Amygdala (tissue), 56 donors: ENCODE measurements at places on chromosomes 5 and 9.

DNA sequence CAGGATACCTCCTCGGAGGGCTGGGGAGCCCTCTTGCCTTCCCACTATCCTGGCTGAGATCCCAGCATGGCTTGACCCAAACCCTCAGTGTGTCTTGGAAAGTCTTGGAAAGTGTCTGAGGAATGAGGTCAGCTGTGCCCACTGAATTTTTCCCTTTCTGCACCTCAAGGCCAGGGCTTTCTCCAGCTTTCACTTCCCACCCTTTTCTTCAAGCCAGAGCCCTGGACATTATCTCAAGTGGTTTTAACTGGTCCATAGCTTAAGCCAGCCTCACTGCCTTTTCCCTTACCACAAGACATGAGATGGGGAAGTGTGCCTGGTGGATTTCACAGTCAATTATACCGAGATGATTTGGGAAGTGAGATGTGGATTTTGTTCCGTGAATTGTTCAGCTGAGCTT lies 35.7 kb upstream of the LHX2 start:
- DNase-seq, result no peak

GRCh38 chr9:87567571-87567970 lies 69.9 kb downstream of the DAPK1 start:
- DNase-seq, result no peak

DNA sequence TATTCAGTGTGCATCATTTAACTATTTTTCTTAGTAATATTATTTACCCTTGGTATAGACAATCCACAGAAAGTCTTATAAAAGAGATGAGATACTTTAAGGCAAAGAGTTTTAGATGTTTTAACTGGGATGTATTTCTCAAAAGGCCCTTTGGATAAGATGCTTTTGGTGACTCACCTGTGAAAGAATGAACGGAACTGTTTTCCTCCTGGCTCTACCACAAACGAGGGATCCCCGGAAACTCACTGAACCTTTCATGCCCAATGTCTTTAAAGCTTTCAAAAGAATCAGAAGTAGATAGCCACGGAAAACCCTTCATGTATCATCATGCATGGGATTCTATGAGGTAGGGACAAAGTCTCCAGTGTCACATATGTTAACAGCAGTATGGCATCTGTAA lies 1.6 kb downstream of the ZNF782 start:
- no peak for DNase-seq

- DNase-seq, result no peak
Measured at GRCh38 chr9:125472926-125473701, 211.5 kb downstream of the GAPVD1 start.

- DNase-seq, result no peak
Measured at GRCh38 chr5:169020102-169020501, 280.8 kb downstream of the SLIT3 start.

- DNase-seq, result no peak
Measured at GRCh38 chr9:93058355-93059010, at the start of gene SUSD3. TSS of gene SUSD3 (plus strand) at chr9:93058701. CDS start at chr9:93058743, 42 bp downstream.

- DNase-seq, result peak; percentile 46
Measured at GRCh38 chr5:32027717-32028458, 146.2 kb downstream of the GOLPH3 start.

- no peak for DNase-seq
Measured at GRCh38 chr5:15618938-15619337, 119.0 kb downstream of the FBXL7 start.

DNA sequence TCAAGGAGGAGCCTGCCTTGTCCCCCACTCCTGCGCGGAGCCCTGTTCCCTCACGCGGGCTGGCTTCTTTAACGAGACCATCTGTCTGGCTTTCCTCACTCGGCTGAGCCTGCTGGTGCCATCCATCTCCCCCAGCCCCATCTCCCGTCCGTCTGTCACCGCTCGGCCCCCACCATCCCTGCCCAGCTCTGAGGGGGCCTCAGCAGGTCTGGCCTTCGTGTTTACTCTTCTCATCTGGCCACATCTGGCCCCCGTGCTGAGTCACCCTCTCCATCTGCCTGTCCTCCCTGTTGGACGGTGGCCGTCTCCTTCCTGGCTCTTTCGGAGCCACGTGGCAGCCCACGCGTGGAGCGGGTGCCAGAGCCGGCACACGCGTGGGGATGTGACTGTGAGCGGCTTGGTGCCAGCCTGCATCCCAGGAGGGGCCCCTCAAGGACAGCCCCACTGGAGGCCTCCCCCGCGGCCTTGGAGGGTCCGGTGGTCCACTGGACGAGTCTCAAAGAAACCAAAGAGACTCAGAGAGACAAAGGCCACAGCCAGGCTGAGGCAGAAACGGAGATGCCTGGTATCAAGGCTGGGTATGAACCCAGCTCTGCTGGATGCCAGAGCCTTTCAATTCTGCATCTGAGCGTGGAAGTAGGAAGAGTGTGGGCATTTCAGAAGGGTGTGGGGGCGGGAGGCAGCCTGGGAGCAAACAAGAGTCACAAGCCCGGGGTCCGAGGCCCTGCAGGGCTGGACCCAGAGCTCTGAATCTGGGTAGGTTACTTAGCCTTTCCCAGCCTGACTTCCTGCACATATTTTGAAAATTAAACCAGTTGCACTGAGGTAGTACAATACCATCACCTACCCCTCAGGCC lies 76.7 kb upstream of the UNC5A start:
- no peak for DNase-seq

- no peak for DNase-seq
Measured at GRCh38 chr9:123943671-123944070, 13.7 kb upstream of the DENND1A start.

DNA sequence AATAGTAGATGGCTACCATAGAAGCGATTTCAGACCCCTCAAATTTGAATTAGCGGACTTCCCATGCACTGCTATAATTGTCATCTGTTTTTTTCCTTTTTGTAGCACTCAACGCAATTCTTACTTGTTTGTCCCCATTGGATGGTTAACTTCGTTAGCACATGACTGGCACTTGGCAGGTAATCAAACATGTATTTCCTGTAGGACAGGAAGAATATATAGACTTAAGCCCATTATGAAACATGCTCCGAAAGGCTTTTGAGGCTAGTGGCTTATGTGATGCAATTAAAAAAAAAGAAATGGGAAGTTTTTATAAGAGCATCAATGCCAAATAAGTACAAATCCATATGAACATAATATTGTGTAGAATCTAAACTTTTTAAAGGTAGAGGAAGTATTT lies 301.2 kb downstream of the PSAT1 start:
- no peak for DNase-seq

GRCh38 chr5:102411-103043 lies 10.6 kb downstream of the PLEKHG4B start:
- DNase-seq, result no peak

DNA sequence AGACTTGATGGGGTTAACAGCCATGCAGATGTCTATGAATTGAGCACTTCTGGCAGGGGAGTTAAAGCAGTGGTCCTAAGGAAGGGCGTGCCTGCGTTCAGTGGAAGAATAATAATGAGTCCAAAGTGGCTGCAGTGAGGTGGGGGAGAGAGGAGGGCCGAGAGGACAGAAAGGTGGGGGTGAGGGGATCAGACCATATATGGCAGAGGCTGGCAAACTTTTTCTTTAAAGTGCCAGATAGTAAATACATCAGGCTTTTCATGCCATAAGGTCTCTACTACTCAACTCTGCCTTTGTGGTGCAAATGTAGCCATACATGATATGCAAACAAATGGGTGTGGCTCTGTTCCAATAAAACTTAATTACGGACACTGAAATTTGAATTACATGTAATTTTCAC lies 77.1 kb downstream of the STRBP start:
- no peak for DNase-seq

DNA sequence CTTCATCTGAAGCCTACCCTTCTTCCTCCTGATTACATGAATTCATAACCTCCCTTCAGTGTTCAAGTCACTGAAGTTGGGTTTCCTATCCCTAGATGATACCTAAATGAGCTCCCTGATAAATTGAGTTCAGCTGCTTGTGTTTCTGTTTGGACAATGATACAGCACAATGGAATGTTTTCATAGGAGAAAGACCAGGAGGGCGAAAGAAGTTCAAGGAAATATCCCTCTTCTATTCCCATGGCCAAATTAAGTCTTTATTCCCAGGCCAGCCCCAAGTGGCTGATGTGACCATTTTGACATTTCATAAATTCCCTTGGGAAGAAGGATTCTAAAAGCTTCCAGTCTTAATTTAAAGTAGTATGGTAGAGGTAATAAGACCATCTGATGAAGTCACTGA lies 555.8 kb upstream of the CLINT1 start:
- no peak for DNase-seq

DNA sequence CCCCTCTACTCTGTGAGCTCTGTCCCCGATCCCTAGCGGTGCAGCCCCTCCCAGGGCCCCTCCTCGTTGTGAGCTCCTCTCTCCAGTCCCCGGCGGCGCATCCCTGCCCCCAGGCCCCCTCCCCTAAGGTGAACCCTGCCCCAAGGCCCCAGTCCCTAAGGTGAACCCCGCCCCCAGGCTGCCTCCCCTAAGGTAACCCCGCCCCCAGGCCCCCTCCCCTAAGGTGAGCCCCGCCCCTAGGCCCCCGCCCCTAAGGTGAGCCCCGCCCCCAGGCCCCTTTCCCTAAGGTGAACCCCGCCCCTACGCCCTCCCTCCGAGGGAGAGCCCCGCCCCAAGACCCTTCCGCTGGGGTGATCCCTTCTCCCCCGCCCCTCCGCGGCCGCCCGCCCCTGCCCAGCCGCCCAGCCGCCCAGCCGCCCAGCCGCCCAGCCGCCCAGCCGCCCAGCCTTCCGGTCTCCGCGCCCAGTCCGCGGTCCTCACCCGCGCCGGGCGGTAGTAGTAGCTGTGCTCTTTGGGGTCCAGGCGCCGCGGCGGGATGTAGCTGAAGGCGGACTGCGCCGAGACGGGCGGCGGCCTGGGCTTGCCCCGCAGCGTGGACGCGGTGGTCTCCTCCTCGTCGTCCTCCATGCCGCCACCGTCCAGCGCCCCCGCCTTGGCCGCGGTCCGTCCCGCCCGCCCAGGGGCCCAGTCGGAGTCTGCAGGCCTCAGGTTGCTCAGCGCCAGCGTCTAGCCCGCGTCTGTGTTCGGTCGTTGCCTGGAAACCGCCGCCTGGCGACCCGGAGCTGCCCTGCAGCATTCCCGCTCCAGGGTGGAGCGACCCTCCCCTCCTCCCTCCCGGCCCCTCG lies at the start of gene CFAP90:
TSS of gene CFAP90 (minus strand) at position 739 of the 845 bp plus-strand sequence. CDS start at position 627, 112 bp downstream.
- DNase-seq, result no peak

- no peak for DNase-seq
Measured at GRCh38 chr5:35780236-35780635, 76.5 kb upstream of the IL7R start.

- DNase-seq, result no peak
Measured at GRCh38 chr5:50476549-50476948, 35.5 kb upstream of the EMB start.

DNA sequence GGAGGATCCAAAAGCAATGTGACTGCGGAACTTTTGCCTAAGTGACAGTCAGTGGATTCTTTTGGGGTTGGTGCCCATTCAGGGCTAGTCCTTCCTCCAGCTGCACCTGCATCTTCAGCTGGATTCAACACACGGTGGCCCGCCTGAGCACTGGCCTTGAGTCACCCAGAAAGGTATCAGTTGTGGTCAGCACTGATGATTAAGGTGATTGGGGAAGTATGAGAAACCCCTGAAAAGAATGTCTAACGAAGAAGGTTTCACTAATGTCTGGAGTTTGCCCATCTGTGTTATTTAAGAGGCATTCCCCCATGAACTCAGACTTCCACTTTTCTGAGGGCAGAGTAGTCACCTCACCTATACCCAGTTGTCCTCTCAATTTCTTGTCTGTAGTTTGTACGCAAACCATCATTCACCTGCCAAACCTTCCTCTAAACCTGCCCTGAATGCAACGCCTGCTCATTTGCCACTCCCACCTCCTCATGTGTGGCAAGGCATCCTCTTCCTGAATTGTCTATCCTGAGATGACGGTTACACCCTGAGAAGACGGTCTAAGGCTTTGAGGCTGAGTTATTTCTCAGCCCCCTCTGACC lies 27.2 kb downstream of the CSF2 start:
- no peak for DNase-seq

DNA sequence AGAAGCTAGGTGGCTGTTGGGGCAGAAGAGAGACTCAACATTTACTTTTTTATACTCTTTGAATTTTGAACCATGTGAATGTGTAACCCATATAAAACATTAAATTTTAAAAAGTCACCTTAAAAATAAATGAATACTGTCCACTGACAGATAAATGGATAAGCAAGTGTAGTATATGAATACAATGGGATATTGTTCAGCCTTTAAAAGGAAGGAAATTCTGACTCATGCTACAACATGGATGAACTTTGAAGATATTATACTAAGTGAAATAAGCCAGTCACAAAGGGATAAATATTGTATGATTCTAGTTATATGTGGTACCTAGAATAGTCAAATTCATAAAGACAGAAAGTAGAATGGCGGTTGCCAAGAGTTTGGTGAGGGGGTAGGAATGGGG lies 113.9 kb downstream of the TMEM174 start:
- DNase-seq, result no peak

DNA sequence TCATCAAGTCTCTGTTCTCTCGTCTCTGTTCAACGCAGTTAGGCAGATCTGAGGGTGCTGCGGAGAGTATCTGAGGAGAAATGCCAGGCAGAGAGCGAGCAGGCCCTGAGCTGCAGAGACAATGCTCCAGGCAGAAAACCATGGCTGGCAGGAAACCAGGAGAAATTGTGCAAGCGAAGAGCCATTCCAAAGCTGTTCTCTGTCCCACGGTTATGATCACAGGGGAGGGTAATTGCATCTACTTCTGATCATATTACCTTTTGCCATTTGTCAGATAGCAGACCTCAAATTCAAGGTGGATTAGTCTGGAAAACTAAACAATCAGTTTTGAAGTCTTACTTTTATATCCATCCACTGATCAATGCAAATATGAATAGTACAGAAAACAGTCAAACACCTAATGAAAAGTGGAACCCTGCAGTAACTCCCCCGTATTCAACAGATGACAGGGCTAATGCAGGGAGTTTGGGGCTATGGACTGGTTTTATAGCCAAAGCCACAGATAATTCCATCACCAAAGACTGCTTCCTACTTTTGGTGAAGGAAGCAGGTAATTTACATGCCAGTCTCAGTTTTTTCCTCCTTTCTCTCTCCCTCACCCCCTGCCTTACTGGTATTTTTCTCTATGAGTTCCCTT lies 228.0 kb downstream of the DCP2 start:
- no peak for DNase-seq

DNA sequence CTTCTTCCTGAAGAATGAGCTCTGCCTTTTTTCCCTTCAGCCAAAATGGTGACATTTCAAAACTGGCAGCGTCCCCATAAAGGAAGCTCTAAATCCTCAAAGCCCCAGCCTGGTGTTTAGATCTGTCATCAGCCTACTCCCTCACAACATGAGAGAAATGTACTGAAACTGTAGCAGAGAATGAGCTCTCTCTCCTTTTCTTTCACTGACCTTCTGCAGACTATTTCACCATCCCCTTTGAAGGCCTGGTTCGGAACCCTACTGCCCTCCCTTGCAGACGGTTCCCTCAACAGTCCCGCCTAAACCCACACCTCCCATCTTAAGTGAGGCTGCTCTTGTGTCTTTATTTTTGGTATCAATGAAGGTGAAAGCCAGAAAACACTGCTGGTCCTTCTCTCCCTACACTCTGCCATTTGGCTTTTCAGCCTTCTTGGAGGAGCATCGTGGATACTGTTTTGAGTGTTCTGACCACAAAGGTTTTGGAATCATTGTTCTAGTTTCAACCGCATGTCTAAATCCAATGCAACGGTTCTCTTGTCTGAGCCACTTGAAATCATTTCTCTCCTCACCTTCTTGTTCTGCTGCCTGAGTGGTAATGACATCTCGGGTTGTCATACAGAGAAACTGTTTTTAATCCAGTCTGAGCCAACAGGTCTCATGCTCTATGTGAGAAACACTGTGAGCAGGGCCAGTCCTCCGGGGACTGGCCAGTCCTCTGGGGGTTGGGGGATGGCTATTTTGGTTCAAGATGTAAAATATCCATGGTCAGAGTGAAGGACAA lies 39.0 kb downstream of the ITK start:
- DNase-seq, result no peak

- DNase-seq, result no peak
Measured at GRCh38 chr5:3007577-3007976, 256.1 kb upstream of the IRX2 start.
